A549 treated with GW870086 at 1 μM for 4 hours (cell line): ENCODE measurements at places on chromosomes 4 and X. TPM values are rescaled to one million over a fixed set of nuclear protein-coding genes. Genes with fewer than 3 reads are reported as not detected.

LRIT3 gene
- 0.06 TPM in 1 of 5 replicates, not detected in the others for total RNA-seq

NDP gene
- not detected in 5 replicates for total RNA-seq

UBE2K gene
- total RNA-seq: 55.9 to 79.5 TPM (median 73.4 TPM) in 5 replicates

CXCL8 gene
- total RNA-seq: 6.7 to 11.2 TPM (median 8.1 TPM) in 5 replicates

F8A2 gene
- not detected in 5 replicates for total RNA-seq

VEGFD gene
- total RNA-seq: 0.27 to 0.42 TPM (median 0.29 TPM) in 5 replicates

LANCL3 gene
- not detected in 5 replicates for total RNA-seq

AMTN gene
- not detected in 5 replicates for total RNA-seq

GAGE1 gene
- total RNA-seq: not detected in 5 replicates

SRPK3 gene
- not detected in 5 replicates for total RNA-seq

RENBP gene
- total RNA-seq: 0.09 to 0.29 TPM (median 0.14 TPM) in 4 of 5 replicates, not detected in the other

DCAF4L1 gene
- 0.11 to 0.15 TPM (median 0.13 TPM) in 5 replicates for total RNA-seq

SOD3 gene
- not detected in 5 replicates for total RNA-seq

EIF1AX gene
- total RNA-seq: 91.5 to 111 TPM (median 100.0 TPM) in 5 replicates

NUDT10 gene
- 0.90 to 1.4 TPM (median 0.97 TPM) in 5 replicates for total RNA-seq

BMP3 gene
- not detected in 5 replicates for total RNA-seq

EOLA2 gene
- total RNA-seq: 53.2 to 62.2 TPM (median 58.4 TPM) in 5 replicates

CRLF2 gene
- total RNA-seq: 0.74 to 1.1 TPM (median 0.97 TPM) in 5 replicates
